NCI-H1105 treated with DMSO at 0.1 percent for 48 hours (cell line): ENCODE measurements at places on chromosomes 1 and 21.
A peak's percentile ranks its signal among the peaks of the same experiment; 100 is the strongest.

DNA sequence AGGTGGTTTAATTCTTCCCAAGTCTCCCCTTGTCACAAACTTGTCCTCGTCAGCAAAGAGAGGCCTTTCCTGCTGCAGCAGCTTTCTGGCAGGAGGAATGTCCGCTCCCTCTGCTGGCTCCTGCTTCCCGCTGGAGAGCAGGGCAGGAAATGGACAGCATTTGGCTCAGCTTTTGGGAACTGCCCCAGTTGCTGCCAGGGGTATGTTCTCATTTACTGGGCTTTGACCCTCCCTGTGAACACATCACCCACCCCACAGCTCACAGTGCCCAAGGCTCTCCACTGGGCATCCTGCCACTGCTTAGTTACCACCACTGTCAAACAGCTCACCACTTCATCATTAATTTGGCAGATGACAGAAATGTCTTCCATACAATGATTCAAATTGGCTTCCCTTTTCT, 75.4 kb downstream of the MRPL37 start:
- no peak for DNase-seq

GRCh38 chr1:161133220-161133740, 813 bp upstream of the DEDD start:
- DNase-seq: no peak

- DNase-seq: no peak
Observed at GRCh38 chr1:211524521-211524920, 32.6 kb upstream of the RD3 start.

DNA sequence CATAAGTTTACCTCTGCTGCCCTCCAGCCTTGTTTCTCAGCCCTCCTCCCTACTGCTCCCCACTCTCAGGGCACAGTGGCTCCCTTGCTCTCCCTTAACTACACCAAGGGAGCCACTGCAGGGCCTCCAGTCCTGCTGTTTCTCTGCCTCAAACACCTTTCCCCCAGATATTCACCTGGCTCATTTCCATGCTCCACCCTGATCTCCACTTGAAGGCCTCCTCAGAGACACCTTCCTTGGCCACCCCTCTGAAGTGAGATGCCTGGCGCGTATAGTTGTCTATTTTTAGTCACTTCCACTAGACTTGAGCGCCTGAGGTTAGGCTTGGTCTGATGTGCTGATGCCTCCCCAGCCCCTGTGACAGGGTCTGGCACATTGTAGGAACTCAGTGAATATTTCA, 34.9 kb downstream of the SEC16B start:
- DNase-seq: no peak

DNA sequence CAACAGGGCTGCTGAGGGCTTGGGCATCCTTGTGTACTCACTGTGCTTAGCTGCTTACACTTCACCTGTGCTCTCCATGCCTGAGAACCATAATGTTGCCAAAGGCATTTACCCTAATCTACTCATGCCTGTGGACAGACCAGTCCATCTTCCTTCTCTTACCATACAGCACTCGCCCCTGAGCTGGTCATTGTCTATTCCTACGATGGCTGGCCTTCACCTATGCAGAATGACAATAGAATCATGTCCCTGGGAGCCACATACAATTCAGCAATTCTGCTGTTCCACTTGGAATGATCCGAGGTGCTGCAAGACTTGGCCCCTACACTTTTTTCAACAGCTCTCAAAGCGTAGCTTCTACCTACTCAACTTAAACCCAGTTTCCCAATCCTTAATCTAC, 96.5 kb downstream of the PAPPA2 start:
- no peak for DNase-seq

GRCh38 chr1:171819946-171820345, 21.4 kb upstream of the DNM3 start:
- no peak for DNase-seq

DNA sequence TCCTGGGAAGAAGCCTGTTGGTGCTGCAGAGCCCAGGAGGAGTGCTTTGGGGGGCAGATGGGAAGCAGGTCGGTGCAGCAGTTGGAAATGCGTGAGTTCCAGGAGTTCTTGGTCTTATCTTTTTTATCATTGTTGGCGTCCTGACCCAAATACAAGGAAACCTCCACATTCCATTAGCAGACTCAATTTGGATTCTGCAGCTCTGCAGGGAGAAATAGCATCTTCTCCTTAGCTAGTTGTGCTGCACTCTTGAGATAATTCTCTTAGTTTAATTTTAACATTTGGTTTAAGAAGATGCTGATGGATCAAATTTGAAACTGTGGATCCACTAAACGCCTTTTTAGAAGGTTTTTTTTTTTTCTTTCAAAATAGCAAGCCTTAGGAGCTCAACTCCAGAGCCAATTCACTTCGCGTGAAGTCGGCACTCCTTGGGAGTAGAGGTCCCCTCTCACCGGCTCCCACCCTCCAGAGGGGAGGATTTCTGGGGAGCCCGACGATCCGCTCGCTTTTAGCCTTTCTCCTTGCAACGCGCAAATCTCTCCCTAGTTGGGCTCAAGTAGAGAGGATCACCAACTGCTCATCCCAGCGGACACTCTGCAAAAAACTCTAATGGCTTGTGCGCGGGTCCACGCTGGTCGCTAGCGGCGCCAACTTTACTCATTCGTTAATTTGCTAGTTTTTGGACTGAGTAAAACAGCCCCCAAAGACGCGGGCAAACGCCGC, 1.3 kb downstream of the PLD5 start:
- no peak for DNase-seq

DNA sequence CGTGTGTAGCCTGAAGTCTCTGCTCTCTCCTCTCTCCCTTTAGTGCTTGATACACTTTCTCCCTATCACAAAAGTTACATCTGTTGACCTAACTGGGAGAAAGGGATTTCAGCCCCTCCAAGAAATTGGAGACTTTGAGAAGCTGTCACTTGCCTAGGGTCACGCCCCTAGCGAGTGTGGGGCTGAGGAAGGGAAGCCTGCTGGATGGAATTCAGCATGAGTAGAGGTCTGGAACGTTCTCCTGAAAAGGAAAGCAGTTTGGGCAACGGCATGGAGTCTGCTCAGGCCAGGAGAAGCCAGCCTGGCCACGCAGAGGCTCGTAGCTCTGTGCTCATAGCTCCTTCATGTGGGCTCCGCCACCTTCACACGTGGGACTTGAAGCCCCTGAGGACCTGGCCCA, 22.4 kb downstream of the COL16A1 start:
- no peak for DNase-seq

- DNase-seq: no peak
Observed at GRCh38 chr1:228280106-228280901, 72.5 kb downstream of the OBSCN start.

DNA sequence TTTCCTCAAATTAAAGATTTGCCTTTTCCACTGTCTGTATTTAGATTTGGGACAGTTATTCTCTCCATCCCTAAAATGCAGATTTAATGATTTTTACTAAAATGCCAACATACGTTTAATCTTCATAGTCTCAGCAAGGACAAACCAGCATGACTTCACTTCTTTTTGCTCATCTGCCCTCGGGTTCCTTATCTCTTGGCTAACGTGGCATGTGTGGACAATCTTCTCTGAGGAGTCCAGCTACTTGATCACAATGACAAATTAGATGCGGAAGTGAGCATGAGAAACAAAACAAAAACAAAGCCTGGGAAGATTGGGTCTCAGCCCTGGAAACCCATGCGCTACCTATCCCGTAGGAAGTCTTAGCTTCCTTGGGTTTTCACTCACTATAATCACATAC, 1.0 kb downstream of the MRAP start:
- no peak for DNase-seq

DNA sequence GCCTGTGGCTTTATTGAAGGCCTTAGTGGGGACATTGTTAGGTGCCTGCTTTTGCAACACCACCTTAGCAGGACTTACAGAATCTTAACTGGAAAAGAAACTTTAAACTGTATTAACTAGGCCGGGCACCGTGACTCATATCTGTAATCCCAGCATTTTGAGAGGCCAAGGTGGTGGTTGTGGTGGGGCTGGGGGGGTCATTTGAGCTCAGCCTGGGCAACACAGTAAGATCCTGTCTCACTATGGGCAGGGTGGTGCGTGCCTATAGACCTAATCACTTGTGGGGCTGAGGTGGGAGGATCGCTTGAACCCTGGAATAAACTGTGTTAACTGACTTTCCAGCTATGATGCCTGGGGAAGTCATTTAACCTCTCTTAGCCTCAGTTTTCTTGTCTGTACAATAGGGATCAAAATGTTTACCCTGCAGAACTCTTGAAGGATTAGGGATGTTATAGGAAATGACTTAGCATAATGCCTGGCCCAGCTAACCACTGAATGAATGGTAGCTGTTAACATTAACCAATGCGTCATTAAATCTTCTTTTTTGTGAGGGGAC, 39.5 kb downstream of the IER5 start:
- no peak for DNase-seq

GRCh38 chr1:6000444-6001288, 8.4 kb upstream of the NPHP4 start:
- no peak for DNase-seq

DNA sequence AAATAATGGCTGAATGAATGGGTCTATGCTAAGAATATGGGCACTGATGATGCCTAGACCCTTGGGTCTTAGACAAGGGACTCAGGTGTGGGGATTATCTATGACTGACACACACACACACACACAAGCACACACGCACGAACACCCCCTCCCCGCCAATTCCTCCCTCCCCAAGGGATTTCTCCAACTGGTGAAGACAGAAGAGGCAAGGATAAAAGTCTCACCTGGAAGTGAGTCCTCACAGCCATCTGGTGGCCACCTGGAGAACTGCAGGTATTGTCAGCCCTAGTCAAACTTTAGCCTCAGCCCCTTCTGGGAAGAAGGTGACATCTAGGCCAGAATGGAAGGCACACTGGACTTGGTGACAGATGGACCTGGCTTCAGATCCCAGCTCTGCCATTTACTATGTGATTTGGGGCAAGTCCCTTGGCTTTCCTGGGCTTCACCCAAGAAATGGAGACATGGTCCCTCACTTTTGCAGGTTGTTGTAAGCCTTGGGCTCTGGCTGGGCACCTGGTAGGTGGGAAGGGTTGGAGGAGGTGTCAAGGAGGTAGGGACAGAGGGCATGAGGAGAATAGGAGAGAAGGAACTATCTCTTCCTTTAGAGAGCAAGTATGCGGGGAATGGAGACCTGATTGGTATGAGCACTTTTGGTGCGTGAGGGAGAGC, 4.0 kb upstream of the GPR3 start:
- peak; percentile 58 for DNase-seq

GRCh38 chr1:100304921-100305320, 38.9 kb downstream of the RTCA start:
- no peak for DNase-seq

DNA sequence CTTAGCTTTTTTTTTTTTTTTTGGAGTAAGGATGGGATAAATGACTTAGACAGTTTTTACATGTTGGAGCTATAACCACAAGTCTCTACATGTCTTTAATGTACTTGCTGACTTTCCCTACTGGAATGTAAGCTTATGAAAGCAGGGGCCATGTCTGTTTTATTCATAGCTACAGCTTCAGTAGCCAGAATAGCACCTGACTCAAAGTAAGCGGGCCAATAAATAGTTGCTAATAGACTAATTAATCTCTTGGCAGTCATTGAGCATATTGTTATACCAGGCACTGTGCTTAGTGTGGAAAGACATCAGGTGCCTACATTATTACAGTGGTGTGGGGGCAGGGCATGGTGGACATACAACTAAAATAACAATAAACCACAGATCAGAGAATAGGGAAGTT, 84.4 kb upstream of the HOOK1 start:
- no peak for DNase-seq

GRCh38 chr1:186042230-186042629, 308.0 kb downstream of the HMCN1 start:
- DNase-seq: no peak

GRCh38 chr1:210655511-210655910, 326.8 kb downstream of the HHAT start:
- DNase-seq: no peak

- DNase-seq: no peak
Observed at GRCh38 chr1:177255411-177255810, 84.7 kb downstream of the BRINP2 start.

- peak; percentile 24 for DNase-seq
Observed at GRCh38 chr1:161198194-161198896, 509 bp downstream of the ADAMTS4 start.

- peak; percentile 56 for DNase-seq
Observed at GRCh38 chr21:39258207-39258606, 55.2 kb downstream of the BRWD1 start.

DNA sequence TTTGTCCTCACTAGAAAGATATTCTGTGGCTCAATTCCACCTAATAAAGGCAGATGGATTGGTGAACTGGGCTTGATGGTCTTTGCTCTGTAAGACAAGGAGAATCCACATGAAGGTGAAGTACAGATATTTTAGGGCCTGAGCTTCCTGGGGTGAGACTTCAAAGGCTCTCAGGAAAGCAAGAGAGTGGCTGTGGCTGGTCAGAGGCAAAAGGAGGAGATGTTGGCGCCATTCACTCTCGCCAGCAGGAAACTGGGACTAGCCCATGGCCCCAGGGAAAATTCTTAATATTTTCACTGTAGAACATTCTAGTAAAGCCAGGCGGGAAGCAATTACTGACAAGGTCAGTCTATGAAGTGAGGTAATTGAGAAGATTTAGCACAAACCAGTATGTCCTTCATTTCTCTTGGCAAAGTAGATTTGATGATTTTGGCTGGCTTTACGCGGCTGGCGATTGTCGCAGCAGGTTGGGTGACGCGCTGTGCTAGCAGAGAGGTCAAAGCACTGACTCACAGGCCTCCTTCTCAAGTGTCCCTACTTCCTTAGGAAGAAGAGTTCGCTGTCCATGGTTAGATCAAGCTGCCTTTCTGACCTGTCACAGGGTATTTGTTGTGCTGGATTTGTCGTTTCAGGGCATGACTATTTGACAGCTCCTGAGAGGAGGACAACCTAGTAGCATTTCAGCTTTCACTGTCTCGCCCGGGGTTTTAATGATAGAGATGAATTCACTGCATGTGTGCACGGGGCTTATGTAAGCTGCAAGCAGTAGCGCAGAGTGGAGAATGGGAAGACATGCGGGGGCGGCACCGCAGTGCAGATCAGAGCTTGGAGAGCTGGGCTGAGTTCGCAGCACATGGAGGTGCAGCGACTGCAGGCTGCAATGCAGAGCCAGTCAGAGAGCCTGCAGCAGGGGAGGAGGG, 32.7 kb downstream of the XCL1 start:
- no peak for DNase-seq

DNA sequence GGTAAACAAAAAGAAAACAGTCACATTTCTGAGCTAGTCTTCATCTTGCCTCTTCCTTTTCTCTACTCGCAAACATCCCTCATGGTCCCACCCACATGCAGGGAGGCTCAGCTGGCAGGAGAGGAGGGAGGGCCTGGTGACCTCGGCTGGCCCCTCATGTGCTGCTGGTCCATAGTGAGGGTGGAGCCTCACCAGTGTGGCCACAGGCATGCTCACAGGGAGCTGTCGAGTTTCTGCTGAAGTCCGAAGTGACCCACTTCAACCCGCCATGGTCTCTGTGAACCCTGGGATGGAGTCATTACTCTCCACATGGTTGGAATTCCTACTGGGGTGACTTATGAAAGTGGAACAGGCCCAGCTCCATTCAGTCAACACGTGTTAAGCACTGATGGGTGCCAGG, 253.4 kb downstream of the RHOU start:
- no peak for DNase-seq

GRCh38 chr1:209229494-209230061, 353.9 kb upstream of the CAMK1G start:
- DNase-seq: peak; percentile 12

GRCh38 chr21:15839601-15840000, 109.8 kb downstream of the USP25 start:
- no peak for DNase-seq
